ENCODE measurements at places on chromosomes 5 and 9.

GRCh38 chr9:104853159-104853558, 74.8 kb downstream of the ABCA1 start:
- DNase-seq, result no peak

DNA sequence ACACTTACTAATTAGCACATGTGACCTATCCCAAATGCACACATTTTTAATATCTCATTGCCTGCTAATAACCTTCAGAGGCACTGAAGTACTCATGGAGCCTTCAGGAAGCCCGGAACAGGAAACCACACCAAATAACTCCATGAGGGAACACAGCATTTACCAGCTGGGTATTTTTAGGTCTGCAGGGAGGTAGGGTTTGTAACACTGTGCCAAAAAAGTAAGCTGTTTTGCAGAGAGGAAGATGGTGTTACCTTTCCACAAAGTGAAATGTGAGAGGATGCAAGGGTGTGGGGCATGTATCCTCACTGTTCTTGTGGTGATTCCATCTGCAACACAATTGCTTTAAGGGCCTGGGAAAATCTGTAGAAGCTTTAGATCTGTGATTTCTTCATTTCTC, 64.4 kb downstream of the NUDT12 start:
- DNase-seq, result no peak

GRCh38 chr9:130263601-130264413, 1.8 kb upstream of the HMCN2 start:
- DNase-seq, result no peak

GRCh38 chr5:172846249-172846648, 12.2 kb downstream of the ERGIC1 start:
- DNase-seq, result no peak

- no peak for DNase-seq
Measured at GRCh38 chr5:132056610-132057497, 3.6 kb upstream of the IL3 start.

DNA sequence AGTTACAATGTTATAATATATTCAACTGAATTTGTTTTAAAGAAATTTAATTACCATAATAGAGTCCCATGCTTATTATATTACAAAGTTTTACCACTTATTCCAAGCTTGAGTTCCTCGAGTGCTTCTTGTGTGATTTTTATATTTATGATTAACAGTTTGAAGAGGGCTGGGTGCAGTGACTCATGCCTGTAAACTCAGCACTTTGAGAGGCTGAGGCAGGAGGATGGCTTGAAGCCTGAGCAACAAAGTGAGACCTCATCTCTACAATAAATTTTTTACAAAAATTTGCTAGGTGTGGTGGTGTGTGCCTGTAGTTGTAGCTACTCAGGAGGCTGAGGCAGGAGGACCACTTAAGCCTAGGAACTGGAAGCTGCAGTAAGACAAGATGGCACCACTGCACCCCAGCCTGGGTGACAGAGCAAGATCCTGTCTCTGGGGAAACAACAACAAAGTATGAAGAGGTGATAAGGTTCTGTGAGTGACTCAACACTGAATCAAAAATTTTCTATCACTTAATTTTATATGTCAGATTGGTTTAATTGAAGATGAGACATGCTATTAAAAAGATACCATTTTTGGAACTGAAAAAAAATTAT, 9.2 kb downstream of the POC5 start:
- DNase-seq, result no peak

GRCh38 chr9:132880324-132880661, 1.6 kb downstream of the SPACA9 start:
- no peak for DNase-seq

- DNase-seq, result no peak
Measured at GRCh38 chr9:131625790-131626670, 80.7 kb downstream of the PRRT1B start.

- DNase-seq, result no peak
Measured at GRCh38 chr5:67799732-67800234, 415.8 kb upstream of the PIK3R1 start.

DNA sequence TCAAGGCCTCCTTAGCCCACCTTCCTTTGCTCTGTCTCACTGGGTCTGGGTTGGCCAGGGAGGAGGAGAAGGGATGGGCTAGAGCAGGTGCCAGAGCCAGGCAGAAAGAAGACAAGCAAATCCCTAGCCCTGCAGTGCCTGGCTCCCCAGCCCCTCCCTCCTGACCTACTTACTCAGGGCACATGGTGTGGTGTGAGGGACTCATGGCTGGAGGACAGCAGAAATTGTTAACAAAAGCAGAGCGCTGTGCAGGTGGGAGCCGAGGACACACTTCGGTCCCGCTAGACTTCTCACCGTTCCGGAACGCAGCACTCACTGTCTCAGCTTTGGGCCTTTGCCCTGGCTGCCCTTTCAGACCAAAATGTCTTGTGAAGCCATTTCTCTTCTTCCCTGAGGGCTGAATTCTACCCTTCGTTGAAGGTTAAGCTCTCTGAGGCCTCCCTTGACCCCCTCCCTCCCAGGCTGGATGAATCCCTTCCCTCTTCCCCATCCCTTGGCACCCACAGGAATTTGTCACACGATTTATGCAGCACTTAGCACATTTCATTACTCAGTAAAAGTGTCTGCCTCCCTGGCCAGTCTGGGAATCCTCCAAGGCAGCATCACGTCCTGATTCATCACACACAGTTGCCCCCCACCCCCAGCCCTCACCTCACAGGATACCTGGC, 263.9 kb upstream of the TRPC7 start:
- DNase-seq, result no peak

DNA sequence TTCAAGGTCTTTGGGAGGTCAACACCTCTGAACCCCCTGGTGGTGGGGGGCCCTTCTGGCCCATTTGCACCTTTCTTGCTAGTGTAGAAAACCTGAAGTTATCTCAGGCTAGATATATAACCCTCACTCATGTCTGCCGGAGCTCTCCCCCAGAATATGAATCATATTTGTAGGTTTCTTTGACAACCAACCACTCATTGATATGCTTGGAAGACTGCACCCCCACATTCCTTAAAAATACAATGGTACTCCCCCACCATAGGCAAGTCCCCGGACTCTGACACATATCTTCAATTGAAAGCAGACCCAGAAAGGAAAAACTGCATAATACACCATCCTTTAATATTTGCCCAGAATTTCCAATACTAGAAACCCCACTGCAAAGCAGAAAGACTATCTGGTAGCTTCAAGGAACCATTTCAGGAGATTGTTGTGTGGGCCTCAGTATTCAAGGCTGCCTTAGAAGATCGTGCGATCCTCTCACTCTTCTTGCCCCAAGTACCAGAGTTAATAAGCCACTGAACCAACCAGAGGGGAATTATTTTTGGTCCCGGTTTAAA, 978 bp upstream of the UBE2B start:
- no peak for DNase-seq

DNA sequence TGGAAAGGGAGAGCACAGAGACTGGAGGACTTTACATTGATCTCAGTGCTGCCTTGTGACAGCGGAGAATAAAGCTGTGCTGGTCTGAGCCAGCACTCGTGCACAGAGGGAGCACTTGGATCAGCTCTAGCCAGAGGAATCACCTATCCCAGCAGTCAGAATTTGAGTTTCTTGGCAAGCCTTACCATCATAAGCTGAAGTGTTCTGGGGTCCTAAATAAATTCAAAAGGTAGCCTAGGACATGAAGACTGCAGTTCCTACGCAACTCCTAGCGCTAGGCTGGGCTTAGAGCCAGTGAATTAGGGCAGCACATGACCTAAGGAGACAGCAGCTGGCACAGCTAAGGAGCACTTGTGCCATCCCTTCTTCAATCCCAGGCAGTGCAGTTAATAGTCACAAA, 119.5 kb downstream of the HMHB1 start:
- no peak for DNase-seq

DNA sequence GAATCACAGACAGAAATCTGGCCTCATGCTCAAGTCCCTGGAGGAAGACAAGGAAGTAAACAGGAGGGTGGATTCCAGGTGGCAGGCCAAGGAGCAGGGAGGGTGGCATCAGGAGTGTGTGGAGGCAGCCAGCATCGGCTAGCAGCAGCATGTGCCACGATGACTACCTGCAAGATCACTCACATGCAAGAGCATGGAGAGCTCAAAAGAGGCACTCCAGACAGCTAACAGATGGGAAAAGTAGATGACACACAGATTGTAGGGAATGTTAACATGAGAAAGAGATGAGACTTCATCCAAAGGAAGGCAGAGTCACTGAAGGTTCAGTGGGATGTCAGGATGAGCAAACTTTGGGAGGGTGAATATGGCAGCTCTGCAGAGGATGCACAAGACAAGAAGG, 104.3 kb downstream of the SEMA5A start:
- no peak for DNase-seq

DNA sequence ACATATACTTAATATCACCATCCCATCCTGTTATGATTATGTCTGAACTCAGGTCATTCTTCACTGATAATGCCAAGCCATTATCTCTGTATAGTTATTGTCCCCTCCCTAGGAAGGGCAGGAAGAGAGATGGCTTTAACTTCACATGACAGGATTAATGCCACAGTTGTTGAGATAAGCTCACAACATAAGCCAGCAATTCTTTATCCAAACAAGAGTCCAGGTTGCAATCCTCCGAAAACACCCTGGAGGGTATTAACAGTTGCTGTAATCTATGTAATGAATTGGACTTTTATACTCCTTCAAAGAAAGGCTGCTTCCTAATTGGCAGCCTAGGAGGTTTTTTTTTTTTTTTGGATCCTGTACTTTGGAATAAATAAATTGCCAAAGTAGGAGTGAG, 779.4 kb downstream of the SEMA5A start:
- no peak for DNase-seq

DNA sequence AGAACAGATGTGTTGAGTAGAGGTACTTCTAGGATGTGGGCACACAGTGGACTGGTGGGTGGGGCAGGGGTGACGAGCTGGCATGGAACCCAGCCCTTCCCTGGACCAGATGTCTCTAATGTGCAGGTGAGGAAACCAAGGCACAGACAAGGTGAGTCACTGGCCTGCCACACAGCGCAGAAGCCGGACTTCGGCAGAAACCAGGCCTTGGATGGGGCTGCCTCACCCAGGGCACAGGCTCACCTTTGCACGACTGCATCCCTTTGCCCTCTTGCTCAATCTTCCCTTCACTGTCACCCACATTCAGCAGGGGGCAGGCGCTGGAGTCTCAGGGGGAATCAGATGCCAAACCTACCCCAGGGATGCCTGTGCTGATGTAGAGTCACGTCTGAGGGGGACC, 65.4 kb upstream of the LMX1B start:
- no peak for DNase-seq

DNA sequence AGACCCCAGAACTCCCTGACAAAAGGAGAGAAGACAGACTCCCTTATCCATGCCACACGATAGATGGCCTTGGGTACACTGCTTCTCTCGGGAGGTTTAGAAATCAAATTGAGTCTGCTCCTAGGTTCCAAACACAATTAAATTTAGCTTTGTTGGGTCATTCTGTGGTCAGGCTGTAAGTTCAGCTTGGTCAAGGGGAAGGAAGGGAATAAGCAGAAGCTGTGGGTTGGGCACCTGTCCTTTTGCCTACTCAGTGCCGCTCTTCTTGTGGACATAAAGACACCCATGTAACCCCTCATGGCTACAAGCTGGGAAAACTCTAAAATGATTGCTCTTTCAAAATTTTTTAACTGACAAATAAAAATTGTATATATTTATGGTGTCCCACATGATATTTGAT, 19.1 kb upstream of the AK3 start:
- no peak for DNase-seq

DNA sequence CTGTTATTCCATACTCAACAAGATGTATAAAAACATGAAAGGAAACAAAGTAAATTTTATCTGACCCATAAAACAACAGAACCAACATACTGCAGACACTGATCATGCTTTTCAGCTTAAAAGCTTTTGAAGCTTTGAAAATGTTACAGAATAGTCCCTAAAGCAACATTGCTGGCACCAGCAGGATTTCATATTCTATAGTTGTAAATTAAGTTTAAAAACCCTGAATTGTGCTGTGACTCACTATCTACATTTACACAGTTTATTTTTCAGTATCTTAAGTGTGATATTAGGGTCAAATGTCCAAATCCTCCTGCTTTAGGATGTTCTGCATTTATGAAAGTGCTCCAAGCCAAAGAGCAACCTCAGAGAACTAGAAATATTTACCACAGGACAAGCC, 59.9 kb downstream of the ZFR start:
- no peak for DNase-seq

DNA sequence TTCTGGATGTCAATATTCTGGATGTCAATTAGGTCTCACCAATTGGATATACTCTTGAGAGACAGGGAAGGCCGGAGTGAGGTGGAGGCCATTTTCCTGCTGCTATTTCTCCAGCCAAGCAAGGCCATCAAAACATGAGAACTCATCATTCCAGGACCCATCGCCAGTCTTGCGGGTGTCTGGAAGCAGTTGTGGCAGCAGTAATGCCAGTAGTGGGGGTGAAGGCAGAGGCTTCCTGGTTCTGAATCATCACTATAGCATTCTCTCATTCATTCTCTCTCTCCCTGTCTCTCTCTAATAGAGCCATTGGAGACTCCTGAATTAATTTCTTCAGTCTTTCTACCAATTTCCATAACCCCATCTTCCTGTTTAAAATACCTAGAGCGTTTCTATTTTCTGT, 71.8 kb downstream of the EGFLAM start:
- no peak for DNase-seq

- no peak for DNase-seq
Measured at GRCh38 chr5:93513298-93513697, 67.7 kb downstream of the NR2F1-AS1 start.

- no peak for DNase-seq
Measured at GRCh38 chr9:101027733-101028345, 688 bp upstream of the PLPPR1 start.

- DNase-seq, result no peak
Measured at GRCh38 chr5:138789771-138790242, 36.6 kb downstream of the CTNNA1 start.

- DNase-seq, result no peak
Measured at GRCh38 chr5:63959177-63959982, 2.9 kb downstream of the HTR1A start.

DNA sequence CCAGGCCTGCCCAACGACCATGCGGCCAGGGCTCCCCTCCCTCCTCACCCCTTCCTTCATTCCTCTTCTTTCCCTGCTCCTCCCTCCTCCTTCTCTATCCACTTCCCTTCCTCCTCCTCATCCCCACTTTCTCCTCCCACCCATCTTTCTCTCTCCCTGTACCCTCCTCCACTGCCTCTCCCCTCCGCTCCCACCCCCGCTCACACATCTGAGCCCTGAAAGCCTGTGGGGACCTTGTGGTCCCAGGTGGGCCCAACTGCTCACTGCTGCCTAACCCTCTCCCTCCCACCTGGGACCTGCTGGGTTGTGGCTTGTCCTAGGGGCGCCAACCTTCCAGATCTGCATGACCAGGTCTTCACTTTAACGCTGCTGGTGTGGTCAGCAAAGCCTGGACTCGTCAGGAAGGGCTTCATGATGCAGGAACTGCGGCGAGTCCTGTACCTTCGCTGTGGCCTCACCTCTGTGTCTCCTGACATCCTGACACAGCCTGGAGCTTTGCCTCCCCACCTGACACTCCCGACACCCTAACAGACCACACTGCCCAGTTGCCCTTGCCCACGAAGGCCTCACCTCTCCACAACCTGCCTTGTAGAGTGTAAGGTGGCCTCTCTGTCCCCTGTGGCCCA, 34.6 kb downstream of the C5orf15 start:
- DNase-seq, result no peak
